ENCODE measurements at places on chromosomes 7 and 10. TPM values are rescaled to one million over a fixed set of nuclear protein-coding genes. Genes with fewer than 3 reads are reported as not detected.

DNA sequence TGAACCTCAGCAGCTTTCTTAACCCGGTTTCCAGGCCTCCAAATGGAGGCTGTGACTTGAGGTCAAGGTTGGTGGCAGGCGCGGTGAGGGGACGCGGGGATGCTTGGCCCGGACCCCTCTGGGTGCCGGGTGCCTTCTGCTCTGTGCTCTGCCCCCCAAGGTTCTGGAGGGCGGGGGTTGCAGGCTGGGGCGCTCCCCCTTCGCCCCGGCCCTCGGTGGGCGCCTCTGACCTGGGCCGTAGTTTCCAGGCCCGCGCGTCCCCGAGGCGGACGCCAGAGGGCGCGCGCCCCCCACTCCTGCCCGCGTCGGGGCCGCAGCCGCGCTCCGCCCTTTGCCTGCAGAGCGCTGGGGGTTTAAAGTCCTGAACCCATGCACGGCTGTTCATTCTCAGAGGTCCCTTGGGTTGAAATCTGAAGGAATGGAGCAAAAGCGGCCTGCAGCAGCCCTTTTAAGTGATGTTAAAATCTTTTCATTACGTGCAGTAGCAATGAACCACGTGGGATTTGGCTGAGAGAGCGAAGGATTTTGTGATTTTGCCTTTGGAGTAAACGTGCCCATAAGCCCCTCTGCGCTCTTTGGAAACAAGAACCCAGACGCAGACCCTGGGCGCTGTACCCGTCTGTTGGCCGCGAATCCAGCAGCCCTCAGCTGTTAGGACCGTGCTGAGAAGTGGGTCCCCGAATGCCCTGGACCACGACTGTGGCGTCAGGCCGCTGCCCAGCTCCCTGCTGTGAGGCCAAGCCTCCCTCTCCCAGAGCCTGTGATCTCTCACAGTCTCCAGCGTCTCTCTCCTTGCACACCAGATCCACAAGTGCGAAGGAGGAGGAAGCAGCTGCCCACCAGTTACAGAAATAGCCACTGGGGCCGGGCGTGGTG lies 135.0 kb downstream of the ACTR3B start:
- DNase-seq: no peak

GRCh38 chr10:6607778-6608177 lies 27.7 kb upstream of the PRKCQ start:
- no peak for DNase-seq

DNA sequence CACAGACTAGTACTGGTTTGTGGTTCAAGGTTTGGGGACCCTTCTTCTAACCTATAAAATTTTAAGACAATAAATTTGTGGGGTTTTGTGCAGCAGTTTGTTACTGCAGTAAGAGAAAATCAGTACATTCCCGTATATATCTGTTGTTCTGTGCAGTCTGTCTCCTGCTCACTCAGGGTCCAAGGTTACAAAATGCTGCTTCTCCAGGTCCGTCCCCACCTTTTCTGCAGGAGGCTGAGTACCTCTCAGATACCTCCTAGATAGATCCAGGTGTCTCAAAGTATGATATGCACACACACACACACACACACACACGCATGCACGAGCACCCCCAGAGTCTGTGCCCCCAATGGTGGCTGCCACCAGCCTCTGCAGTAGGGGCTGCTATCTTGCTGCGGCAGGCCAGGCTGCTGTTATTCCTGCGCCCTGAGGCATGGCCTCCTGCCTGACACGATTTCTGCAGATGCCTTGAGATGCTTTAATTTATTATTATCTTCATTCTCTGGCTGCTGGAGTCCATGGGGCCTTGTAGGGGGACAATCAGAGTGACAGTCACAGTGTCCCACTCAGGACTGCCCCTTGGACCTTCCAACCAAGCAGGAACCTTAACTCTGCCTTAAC lies 25.2 kb upstream of the ASL start:
- DNase-seq: no peak

GRCh38 chr10:96664563-96664962 lies 55.8 kb downstream of the PIK3AP1 start:
- DNase-seq: no peak

- DNase-seq: no peak
Observed at GRCh38 chr7:51069411-51070083, 247.1 kb downstream of the COBL start.

GRCh38 chr7:67738958-67739357 lies 742.3 kb downstream of the TYW1 start:
- no peak for DNase-seq

DNA sequence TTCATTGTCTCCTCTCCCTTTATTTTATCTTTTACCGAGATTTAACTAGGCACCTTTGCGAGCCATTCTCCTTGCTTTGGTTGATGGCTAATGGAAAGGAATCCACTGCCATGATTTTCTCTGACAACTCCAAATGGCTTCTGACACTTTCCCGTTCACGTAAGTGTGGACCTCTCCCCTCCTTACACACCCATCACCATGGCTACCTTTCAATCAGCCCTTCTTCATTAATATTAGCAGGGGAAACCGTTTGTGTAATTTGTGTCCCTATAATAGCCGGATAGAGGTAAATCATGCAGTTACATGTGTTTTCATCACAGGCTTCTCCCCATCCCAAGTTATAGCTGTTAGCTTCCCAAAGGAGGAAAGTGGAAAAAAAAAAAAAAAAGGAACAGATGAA lies 767.3 kb downstream of the MAGI2 start:
- no peak for DNase-seq

DNA sequence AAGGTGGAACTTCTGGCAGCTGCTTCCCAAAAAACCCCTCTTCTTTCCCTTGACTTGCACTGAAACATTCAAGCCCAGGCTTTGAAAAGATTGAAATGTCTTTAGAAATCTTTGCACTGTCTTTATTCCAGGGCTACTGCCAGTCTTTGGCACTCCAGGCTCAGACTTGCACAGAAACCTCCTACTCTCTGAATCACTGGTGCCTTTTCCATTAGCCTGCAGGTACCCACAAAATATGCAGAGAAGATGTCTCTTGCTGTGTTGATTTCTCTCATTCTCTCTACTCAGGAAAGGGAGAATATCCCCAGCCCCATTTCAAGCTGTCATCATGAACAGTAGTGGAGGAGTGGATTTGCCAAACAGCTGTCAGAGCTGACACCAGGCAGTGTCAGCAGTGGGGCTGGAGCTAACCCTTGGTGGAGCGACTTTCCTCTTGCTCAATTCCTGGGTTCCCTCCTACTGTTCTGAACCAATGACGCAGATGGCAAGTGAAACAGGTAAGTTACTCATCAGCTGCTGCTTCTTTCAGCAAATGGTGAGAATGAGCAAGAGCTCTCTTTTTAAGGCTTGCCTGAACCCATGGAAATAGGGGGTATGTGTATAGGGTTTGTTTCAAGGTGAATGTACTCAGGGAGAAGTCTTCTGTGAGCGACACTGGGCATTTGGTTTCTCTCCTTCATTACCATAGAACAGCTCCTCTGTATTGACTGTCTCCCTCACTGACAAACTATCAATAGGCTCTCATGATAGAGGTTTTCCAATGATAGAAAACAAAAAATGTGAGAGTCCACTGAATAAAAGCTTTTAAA lies 362.4 kb downstream of the ADRA2A start:
- DNase-seq: no peak

GRCh38 chr10:77622889-77623291 lies 14.7 kb downstream of the KCNMA1 start:
- DNase-seq: no peak

Gene HOXA1
- 0.19 TPM for total RNA-seq

Gene PNLIPRP2
- not detected for total RNA-seq

Gene MMP21
- not detected for total RNA-seq

Gene NMT2
- 11.0 TPM for total RNA-seq

Measured in cardiac septum (tissue), 1 donor.